Activated CD4-positive, CD25-positive, alpha-beta regulatory T cell treated with anti-CD3 and anti-CD28 coated beads, Interleukin-2, amount 50 U/mL, for 16 hours (primary cell): ENCODE measurements at places on chromosomes 4 and X.

DNA sequence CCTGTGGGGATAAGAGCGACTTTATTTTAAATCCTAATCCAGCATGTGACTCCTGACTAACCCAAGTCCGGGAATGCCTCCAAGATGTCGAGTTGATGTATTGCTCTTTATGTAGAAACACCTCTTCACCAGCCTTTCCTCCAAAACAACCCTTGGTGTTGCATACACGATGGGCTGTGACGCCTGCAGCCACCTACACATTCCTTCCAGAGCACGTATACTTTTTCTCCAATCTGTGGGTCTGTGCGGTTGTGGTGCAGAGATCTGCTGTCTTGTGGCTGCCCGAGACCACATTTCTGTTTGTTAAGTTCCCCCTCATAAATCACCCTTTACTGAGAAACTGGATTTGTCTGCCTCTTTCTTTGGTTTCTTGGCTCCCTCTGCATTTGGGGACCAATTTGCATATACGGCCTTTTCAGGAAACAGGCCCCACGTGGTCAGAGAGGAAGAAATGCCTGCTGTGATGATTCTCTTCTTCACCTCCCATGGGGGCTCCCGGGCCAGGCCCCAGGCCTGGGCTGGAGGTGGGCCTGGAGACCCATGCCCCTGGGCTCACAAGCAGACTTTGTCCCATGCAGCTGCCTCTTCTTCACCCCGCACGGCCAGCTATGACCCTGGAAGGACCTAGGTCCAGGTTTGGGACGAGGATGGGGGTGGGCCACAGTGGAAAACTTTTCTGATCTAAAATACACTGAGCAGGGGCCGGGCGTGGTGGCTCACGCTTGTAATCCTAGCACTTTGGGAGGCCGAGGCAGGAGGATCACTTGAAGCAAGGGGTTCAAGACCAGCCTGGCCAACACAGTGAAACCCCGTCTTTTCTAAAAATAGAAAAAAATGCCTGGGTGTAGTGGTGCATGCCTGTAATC is 21.4 kb upstream of the AFAP1 start:
- DNase-seq, result no peak

DNA sequence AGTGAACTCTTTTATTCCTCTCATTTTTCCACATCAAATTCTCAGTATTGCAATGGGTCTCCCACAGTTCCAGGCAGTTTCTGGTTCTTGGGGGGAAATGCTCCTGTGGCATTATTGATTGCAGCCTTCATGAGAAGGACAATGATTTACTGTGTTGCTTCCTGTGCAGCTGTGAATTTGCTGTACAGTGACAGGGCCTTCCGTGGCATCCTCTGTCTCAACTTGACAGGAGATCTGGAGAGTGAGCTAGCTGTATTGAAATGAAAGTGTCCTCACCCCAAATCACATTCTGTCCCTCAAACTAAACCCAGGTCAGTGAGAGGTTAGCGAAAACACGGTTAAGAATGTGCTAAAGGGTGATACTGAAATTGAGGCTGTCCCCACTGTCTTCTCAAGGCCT is 77.1 kb upstream of the ATOH1 start:
- no peak for DNase-seq

- peak; percentile 43 for DNase-seq
Observed at GRCh38 chr4:10461091-10461849, 4.0 kb upstream of the ZNF518B start.

DNA sequence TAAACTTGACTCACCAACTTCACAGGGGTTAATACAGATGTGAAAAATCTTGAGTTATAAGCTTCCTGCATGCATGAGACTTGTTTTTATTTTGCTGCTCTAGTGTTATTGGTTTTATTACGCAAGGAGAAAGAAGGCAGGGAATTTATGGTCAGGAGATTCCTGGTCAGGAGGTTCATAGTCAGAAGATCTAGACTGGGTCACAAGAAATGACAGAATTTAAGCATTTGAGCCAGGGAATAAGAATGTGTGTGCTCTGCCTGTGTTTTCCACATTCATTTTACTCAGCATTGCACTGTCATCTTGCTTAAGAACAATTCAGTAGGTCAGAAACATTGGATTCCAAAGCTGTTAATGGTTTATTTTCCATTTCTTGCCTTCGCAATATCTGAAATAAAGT is 2522.1 kb downstream of the ARAP2 start:
- DNase-seq, result no peak

- no peak for DNase-seq
Observed at GRCh38 chrX:71100581-71101505, 5.2 kb downstream of the FOXO4 start.
